ENCODE measurements at places on chromosomes 3 and 15.

- no peak for DNase-seq
Observed at GRCh38 chr3:186683979-186684378, 18.2 kb downstream of the HRG start.

DNA sequence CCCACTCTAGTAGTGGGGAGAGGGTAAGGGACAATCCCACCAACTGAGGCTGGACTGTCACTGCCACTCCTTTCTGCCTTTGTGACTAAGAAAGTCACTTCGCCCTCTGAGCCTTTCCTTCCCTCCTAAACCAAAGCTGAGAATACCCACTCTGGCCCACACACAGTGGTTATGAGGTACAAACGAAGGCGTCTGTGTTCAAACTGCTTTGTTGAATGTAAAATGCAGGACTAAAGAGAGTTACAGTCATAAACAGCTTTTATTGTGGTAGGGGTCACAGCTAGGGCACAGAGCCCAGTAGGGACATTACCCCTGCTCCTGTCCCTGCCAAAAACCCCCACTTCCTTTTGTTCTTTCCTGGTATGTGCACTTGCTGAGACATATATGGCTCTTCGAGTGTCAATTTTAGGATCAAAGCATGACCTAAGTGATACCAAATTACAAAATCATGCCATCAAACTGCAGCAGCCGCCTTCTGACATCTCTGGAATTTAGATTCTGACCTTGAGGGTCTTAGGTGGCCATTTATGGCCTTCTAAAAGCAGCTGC, 45.1 kb downstream of the CTDSPL start:
- no peak for DNase-seq

DNA sequence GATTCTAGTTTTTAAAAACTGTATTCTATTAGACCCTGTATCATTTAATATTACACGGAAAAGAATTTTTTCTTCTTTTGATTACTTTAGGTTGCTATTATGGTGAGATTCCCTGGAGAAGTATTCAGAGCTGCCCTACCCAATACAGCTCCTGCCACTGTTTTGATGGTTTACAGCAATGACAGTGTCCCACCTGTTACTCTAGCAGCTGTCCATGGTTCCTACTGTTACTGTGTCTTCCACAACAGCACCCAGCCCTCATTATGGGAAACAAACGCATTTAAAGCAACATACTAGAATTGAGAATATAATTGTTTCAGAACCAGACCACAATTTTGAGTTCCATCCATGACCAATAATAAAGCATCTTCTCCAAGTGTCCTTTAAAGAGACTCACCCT, 450.7 kb downstream of the SHQ1 start:
- no peak for DNase-seq

- DNase-seq: no peak
Observed at GRCh38 chr3:182405759-182406158, 387.5 kb upstream of the ATP11B start.

- DNase-seq: no peak
Observed at GRCh38 chr15:44029003-44029402, 166.1 kb downstream of the FRMD5 start.

DNA sequence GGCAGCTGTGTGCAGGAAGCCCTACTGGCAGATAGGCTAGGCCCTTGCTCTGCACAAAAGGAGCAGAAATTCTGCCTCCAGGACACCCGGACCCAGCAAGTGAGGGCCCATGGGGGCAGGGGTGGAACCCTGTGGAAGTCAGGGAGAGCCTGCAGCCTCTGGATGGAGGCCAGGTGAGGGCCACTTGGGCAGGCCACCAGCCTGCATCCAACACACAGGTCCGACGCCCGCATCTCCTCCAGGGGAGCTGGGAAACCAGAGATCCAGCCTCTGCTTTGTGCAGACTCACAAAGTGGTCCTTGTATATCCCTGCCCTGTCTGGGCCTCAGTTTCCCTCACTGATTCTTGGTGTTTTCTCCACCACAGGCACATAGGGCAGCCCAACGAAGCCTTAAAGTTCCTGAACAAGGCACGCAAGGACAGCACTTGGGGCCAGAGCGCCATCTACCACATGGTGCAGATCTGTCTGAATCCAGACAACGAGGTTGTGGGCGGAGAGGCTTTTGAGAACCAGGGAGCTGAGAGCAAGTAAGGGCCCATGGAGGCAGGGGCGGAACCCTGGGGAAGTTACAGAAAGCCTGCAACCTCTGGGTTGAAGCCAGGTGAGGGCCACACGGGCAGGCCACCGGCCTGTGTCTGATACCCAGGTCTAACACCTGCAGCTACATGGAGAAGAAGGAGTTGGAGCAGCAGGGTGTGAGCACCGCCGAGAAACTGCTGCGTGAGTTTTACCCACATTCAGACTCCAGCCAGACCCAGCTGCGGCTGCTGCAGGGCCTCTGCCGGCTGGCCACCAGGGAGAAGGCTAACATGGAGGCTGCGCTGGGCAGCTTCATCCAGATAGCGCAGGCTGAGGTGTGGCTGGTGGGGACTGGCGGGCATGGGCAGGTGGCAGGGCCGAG, 16.6 kb downstream of the CSRNP1 start:
- no peak for DNase-seq

GRCh38 chr3:27714692-27715453, 7.2 kb downstream of the EOMES start:
- DNase-seq: no peak

GRCh38 chr15:25385986-25386385, 52.8 kb downstream of the UBE3A start:
- no peak for DNase-seq

DNA sequence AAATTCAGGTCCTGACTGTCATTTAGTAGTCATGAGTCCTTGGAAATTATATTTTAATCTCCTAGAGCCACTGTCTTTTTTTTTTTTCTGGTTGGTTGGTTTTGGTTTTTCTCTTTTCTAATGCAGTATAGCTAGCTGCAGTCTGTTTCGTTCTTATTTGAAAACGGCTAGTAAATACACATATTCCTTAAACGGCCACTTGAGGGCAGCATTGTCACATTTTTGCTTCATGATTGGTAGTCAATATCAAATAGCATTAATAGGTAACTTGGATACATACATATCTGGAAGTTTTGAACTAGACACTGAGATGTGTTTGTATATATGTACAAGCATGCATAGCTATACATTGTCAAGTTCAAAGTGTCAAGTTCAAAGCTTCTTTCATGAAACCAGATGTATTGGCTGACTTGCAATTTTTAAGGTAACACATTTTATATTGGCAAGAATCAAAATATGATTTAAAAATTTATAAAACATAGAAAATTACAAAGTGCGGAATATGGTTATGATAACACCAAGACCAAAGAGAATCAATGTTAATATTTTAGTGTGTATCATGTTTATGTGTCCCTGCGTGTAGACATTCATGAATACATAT, 22.5 kb downstream of the GABRA5 start:
- DNase-seq: no peak
